ENCODE measurements at places on chromosomes 12 and 14.

- no peak for DNase-seq
Observed at GRCh38 chr12:31368666-31369361, 42.9 kb upstream of the SINHCAF start.

- no peak for DNase-seq
Observed at GRCh38 chr12:115411121-115411520, 727.1 kb upstream of the TBX3 start.

DNA sequence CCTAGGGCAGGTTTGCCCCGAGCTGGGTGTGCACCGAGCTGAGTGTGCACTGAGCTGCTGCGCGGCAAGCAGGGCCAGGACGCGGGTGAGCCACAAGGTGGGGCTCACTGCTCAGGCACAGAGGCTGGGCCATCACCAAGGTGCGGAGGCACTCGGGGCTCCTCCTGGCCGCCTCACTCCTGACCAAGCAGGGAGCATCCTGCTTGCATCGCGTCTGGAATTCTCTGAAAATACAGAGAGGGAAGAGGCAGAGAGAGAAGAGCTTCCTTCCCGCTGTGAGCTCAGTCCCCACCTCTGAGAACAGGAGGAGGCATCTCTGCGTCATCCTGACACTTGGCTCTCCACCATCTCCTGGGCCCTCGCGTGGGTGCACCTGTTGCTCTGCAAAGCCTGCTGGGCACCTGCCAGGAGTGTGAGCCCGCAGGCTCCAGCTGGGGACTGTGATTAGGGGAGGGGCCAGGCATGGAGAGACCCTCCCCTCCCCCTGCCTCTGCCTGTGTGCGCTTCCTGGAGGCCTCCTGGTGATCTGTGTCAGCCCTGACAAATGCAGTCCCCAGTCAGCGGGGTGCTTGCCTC lies 116.3 kb downstream of the GLT1D1 start:
- peak; percentile 85 for DNase-seq

GRCh38 chr14:92584816-92585215 lies 71.2 kb downstream of the RIN3 start:
- no peak for DNase-seq

GRCh38 chr12:31494455-31494854 lies 96.5 kb downstream of the DENND5B start:
- DNase-seq, result no peak

DNA sequence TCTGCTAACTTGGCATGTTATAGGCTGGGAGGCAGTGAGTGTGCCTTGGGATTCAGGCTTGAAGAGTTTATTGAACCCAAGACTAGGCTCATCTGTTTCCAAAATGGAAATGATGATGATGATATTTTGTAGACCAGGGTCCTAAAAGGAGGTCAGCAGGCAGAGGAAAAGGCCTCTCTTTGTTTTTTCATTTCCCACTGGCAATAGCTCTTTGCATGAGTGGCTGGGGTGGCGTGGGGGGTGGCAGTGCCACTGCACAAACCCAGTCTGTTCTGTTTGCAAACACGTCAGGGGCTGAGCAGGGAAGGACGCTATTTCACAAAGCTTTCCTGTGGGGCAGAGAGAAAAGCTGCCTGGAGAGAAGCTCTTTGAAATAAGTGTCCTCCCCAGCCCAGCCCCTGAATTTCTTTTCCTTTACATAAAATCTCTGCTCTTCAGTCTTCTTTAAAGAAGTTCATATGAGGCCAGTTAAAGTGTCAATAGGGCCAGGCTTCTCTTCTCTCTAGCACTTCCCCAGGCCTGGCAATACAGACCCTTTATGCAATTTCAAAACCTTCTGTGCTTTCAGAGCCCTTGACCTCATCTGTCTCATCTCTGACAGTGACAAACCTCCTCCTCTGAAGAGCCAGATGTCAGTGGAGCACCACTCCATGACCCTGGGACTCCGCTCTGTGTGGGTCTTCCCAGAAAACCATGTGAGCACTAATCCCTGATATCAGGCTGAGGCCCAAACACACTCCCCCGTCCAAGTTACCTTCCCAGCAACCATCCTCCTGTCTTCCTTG lies 72.8 kb downstream of the ZNF664 start:
- no peak for DNase-seq

GRCh38 chr12:131903270-131904255 lies 9.1 kb downstream of the ULK1 start:
- no peak for DNase-seq

DNA sequence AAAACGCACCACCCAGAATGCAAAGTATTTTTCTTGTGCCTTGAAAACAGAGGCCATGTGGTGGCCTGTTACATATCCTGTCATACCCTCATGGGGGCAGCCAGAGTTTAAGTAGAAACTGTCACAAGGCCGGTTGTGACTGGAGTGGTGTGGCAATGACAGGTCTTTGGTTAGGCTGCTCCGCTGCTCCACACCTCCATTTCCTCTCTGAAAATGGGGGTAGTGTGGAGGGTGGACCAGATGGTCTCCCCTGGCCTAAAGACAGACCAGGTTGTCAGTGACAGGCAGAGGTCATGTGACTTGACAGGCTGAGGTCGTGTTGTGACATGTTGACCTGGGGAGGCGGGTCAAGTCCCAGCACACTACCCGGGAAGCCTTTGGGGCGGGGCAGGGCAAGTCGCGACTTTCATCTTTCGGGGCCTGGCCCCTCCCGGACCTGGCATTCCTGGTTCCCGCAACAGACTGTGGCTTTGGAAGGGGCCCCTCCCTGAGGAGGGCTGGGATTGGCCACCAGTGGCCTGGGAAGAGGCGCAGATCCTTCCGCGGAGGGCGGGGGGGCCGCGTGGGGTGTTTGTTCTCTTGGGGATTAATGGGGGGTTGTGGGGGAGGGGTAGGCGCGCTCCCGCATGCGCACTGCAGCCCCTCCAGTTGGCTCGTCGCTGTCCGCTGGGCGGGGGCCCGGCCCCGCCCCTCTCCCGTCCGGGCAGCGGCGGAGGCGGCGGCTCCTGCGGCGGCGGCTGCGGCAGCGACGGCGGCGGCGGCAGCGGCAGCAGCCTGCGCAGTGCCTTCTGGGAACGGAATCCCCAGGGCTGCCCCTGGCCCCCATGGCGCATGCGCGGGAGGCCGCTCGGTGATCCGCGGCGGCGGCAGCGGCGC lies at the start of gene MBD6:
Gene MBD6, plus strand, starts transcription at position 814 of the 876 bp plus-strand sequence. CDS start 1,480 bp downstream, outside the sequence.
- peak; percentile 72 for DNase-seq

DNA sequence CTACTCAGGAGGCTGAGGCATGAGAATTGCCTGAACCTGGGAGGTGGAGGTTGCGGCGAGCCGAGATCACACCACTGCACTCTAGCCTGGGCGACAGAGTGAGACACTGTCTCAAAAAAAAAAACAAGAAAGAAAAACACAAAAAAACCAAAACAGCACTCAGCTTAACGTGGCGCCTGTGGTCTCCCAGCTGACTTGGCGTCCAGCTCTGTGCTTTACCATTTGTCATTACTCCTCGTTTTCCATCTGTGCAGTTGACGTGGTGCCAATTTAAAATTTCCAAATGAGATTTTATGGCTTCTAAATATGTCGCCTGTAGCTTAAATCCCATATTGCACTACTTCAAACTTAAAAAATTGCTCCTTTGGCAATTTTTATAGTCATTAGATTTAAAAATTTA lies 2.0 kb downstream of the MGP start:
- DNase-seq, result no peak

DNA sequence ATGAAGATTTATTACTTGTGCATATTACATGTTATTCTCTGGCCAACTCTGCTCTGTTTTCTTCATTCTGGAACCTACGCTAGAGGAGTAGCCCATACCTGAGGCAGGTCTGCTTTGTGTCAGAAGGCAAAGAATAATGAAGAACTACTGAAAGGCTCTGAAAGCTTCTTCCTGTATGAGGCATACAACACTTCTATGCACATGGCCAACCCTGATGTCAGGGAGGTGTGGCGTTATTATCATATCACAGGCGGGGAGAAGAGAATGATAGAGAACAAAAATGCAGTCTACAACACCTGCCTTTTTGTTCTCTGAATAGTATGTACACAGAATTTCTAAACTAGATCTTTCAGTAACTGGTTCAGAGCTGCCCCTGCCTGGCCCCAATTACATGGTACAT lies 32.5 kb upstream of the CRY1 start:
- peak; percentile 95 for DNase-seq

GRCh38 chr12:128178565-128178964 lies 88.4 kb upstream of the TMEM132C start:
- no peak for DNase-seq

DNA sequence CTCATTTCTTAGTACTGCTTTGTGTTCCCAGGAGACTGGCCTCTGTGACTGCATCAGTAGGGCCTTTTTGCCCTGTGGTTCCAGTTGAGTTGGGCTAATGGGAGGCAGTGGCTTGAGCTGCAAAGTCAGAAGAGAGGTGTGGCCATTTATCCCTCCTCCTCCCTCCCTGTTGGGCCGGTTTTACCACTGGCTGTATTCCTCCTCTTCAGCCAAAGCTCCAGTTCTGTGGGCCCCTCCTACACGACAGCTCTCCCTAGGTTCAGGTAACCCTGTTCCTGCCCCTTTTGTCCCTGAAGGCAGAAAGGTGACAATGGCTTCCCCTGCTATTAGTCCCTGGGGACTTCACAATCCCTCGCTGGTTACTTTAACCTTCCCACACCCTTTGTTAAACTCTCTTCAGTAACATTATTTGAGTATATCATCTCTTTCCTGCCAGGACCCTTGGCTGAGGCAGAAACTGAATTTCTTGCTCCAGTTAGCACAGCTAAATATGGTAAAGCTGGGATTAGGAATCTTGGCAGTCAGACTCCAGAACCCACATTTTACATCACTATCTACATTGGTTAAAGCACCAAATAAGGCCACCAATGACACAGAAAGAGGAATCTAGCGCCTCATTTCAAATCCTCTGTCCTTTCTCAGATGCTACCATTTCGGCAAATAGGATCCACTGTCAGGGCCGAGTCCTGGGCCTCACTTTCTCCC lies 121.9 kb upstream of the SLC35F4 start:
- DNase-seq, result no peak

All from NCI-H748 treated with DMSO at 0.1 percent for 48 hours (cell line).